AG08395 (cell line): ENCODE measurements at places on chromosomes 3 and 15.
A peak's percentile ranks its signal among the peaks of the same experiment; 100 is the strongest.

DNA sequence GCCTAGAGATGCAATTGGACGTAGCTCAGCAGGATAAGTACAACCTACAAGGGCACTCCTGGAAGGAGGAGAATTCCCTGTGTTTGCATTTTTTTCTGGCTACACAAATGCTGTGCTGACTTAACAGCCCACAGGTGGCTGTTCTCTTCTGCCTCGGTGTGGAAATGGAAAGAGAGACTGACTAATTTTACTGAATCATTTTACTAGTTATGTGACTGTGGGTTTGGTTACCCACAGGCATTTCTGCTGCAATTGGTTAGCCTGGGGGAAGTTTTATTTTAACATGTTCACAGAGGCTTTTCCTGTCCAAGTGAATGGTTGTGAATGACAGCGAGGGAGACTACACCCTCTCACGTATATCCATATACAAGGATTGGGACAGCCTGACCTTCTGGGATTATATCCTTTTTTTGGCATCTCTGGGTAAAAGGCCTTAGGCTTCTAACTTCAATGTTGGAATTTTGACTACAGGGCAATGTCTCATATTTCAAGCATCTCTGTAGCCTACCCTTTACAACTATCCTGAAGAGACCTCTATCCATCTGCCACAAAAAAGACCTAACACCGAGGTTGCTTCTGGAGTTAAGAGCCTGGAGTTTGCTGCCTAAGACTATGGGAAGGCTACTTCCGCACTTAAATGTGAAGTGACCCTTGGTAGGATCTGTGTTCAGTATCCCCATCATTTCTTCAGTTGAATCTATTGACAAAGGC, 67.2 kb upstream of the TP63 start:
- DNase-seq, result peak; percentile 89

GRCh38 chr3:54527953-54528352, 399.9 kb downstream of the LRTM1 start:
- peak; percentile 13 for DNase-seq

- DNase-seq, result no peak
These were observed 29.4 kb upstream of the MCCC1 start for GRCh38 chr3:183128709-183129108.

DNA sequence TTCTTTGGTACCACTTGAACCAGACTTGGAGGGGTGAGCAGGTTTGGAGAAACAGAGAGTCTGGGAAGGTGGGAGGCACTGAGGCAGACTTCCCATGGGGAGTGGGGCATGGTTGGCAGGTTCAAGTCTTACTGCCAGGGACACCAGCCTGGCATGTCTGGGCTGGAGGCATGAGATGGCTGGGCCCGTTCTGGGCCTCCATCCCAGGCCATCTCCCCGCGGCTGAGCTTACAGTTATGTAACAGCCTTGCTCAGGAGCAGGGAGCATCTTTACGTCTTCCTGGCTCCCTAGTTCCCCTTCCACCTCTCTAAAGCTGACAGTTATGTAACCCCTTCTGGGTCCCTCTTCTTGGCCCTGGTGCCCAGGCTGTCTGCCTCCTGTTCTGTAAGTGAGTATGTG, 12.4 kb downstream of the VIPR1 start:
- DNase-seq, result no peak

DNA sequence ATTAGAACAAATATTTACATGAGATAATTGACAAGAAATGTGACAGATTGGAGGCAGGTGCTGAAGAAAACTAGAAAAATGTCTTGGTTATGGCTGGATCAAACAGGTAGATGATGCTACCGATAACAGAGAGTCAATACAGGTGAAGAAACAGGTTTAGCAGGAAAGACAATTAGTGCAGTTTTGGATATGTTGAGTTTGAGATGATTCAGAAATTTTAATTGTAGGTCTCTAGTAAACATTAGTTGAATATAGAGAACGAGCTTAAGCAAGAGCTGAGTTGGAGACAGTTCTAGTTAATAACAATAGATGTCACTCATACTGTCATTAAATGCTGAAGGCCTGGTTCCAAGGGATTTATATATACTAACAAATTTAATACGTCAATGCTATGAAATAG, 524.4 kb downstream of the NSUN3 start:
- DNase-seq, result no peak

DNA sequence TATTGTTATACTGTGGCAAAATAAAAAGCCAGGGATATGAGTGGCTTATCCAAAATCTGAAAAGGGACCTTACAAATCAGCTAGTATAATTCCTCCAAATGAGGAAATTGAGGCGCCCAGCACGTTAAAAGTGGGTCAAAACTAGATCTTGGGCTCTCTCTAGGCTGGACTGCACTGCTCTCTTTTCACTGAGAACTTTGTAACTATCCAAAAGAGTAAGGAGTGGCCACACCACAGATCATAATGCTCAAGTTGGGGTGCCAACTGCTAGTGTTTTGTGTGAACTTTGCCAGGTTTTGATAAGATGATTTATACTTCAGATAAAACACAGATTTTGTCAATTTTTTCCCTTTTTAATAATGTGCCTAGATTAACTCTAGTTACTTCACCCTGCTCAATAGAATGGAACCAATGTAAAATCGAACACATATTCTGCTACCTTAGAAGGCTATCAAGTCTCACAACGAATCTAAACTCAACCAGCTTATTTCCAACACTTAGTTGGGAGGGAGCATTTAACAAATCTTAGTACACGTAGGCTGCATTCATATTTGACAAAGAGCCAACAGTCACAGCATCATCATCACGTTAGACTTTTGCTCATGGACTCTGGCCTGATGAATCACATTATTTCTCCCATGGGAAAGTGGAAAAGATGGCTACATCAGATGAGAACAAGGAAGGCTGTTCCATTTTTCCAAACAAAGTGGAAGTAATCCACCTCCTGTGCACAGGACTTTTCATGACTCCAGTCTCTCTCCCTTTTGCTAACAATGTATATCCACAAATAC, 64.4 kb downstream of the ABI3BP start:
- peak; percentile 72 for DNase-seq

- DNase-seq, result no peak
These were observed 930 bp downstream of the FBXW12 start for GRCh38 chr3:48372862-48373435.

DNA sequence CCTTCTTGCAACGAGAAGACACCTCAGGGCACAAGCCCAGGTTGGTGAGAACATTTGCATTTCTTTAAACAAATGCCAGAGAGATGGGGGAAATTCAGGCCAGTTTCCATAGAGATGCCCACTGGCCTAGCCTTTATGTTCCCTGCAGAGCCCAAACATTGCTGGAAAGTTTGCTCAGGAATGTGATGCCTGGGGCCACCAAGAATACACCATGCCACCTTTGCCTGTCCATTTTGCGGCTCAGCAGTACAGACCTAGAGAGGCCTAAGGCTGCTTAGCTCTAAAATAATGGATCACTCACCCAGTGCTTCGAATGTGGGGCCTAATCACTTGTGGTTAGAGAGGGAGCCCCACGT, 210.0 kb downstream of the RPLP1 start:
- DNase-seq, result no peak

GRCh38 chr3:59567661-59568060, 517.8 kb upstream of the CFAP20DC start:
- DNase-seq, result peak; percentile 14

GRCh38 chr15:68343579-68344225, 66.2 kb downstream of the FEM1B start:
- DNase-seq, result no peak

- DNase-seq, result no peak
These were observed 413 bp downstream of the SEC22C start for GRCh38 chr3:42581400-42581708.

GRCh38 chr3:37279236-37279635, 104.9 kb upstream of the LRRFIP2 start:
- peak; percentile 55 for DNase-seq

DNA sequence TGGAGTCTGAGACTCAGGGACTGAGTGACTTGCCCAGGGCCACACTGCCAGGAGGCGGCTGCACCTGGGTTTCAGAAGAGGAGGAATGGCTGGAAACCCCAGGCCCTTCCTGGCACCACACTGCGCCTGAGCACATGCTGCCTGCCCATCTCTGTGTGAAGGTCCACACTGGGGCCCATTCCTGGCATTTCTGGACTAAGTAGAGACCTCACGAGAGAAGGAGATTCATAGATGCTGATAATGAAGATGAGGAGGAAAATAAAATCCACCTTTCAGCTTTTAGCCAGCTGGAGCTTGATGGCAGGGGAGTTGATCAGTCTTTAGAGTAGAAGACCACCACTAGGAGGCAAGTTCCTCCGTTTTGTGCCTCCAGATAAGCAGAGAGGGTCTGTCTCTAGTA, 40.2 kb upstream of the TF start:
- no peak for DNase-seq

- DNase-seq, result no peak
These were observed 200.7 kb downstream of the TJP1 start for GRCh38 chr15:29621616-29622015.

DNA sequence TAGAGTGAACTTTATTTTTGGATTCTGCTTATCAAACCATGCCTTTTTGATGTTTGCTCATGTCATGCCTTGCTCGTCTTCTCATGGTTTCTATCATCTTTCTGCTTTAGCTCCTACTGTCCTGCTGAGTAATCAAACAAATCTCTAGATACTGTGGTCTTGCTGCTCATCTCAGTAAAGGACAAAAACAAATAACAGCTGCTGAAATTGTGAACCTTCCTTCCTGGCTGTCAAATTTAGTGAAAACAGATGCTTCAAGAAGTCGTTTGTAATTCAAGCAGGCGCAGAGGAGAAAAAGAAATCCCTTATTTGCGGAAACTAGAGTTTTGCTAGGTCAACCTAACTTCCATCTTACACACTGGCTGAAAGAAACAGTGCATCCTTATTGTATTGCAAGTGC, 616.1 kb upstream of the ALCAM start:
- DNase-seq, result peak; percentile 2

DNA sequence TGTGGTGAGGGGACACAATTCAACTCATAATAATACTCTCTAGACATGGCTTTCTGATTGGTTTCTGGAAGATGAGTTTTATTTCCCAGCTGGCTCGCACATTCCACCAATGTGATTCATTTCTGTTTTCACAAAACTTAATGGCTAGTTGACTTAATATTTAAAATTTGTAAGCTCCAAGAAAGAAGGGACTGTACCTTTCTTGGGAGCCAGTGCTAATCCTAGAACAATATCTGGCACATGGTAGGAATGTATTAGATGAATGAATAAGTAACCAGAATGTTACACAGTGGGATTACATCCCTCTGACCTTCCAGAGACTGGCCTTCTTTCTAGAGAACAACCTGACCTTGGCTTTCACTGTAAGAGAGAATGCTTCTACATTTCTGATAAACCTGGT, 262.8 kb downstream of the RORA start:
- peak; percentile 29 for DNase-seq

DNA sequence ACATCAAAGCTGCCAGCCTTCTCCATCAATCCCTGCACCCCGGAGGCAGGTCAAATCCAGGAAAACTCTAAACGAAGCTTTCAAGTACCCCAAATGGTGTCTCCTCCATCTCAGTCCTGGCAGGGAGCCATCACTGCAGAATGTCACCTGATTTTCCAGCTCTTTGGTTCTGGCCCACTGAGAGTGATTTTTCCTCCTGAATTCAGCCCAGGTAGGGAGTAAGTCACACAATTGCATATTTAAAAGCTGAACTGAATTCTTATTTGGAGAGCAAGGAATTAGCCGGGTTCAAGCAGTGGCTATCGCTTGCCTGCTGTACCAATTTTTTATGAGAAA, 5.3 kb downstream of the RFTN1 start:
- no peak for DNase-seq

GRCh38 chr3:151262871-151263525, 15.3 kb downstream of the P2RY14 start:
- peak; percentile 38 for DNase-seq
